Ovary (tissue), 10 donors: ENCODE measurements at places on chromosomes 1 and 21. TPM values are rescaled to one million over a fixed set of nuclear protein-coding genes. Genes with fewer than 3 reads are reported as not detected.

Gene PODN
- 203 TPM for polyA plus RNA-seq

Gene RIIAD1
- not detected for polyA plus RNA-seq

Gene TMEM82
- polyA plus RNA-seq, result not detected

DNA sequence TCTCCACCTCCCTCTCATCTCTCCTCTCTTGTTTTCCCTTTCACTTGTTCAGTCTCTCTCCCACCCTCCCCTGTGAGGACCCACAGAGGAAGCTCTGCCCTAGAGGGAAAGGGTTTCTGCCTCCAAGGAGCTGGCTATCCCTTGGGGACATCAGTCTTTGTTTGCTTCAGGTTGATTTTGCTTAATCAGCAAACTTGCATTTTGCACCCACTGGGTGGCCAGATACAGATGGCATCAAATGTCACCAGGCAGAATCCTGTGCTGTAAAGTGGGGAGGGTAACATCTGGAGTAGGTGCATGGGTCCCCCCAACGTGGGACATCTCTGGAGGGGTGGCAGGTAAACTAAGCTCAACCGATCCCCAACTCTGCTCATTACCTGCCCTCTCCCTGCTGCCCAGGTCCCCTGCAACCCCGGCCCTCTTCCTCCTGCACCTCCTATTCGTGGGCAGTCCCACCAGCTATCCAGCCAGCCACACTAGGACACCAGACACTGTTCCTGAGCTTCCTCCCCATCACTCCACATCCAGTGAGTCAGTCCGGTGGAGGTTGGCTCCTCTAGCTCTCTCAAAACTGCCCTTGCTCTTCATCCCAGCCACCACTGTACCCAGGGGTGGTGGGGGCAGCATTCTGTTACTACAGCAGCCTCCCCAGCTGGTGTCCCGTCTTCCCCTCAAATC lies 123.3 kb downstream of the KCNN3 start:
- H3K27ac ChIP-seq, result no peak overlapping the region
- H3K27me3 ChIP-seq, result no peaks in the 10 kb centered on the region
- no peak overlapping the region for H3K4me3 ChIP-seq

Gene OR2L13
- polyA plus RNA-seq, result 0.04 TPM

- no peak overlapping the region for H3K27ac ChIP-seq
- H3K36me3 ChIP-seq, result no peaks in the 10 kb centered on the region
- peaks cover 2% of the 10 kb centered on the region for H3K4me1 ChIP-seq
- DNase-seq, result no peak
- H3K27me3 ChIP-seq, result no peaks in the 10 kb centered on the region
- H3K4me3 ChIP-seq, result peak overlapping the region; percentile 43
Observed at GRCh38 chr1:153260585-153261280, 1.2 kb downstream of the LORICRIN start.

DNA sequence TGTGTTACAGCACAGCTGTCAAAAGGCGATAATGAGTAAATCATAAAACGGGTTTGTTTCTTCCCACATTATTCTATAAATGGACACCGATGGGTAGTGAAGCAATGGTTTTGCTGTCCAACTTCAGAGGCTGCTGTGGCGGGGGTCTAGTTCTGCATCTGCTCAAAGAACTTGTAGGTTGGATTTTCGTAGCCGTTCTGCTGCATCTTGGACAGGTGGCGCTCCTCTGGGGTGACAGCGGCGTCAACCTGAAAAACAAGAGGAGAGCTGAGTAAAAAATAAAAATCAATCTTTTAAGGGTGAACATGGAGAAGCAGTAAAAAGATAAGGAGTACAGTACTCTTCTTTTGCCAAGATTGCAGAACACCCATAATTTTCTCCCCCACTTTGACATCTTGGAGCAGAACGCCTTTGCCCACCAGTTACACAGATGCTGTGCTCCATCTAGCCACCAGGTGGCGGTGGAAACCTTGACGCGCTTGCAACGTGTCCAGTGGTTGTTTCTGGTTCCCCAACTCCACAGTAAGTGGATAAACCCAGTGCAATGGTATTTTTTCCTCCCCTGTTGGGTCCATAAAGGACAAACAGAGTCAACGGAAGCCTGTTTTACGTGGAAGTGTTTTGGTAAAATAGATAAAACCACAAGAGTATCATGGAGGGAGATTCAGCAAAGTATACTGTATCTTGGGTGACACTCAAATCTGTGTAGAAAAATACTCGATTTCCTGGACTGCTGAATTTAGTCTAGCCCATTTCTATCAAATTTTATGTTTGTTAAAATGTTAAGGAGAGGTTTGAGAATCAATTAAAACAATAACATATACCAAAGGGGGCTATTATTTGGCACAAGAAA lies 147.0 kb downstream of the GABPA start:
- no peaks in the 10 kb centered on the region for H3K27me3 ChIP-seq

DNA sequence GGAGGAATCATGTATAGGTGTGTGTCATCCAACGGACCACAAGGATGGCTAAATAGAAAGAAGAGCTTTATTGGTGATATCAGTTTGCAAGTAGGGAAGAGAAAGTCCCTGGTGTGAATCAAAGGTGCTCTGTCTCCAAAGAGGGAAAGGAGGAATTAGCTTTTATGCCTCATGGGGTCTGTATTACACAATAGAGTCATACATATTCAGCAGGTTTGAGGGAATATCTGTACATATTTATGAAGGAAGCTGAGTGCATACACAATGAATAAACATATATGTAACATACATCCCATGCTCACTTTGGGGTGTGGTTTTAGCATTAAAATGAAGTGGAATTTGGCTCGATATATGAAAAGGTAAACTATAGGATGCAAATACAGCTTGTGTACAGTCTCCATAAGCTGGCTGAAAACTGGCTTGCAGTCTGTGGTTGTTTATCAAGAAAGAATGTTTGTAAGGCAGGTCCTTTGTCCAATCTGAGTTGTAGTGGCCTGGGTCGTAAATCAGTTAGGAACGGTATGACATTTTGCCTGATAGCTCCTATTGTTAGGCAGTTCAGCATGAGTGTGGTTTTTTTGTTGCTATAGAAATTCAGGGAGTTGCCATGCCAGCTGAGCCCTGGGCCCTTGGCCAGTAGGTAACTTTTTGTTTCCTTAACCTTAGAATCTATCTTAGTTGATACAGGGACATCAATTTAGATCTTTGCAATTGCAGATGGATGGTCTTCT lies 198.0 kb upstream of the ZP4 start:
- no peak overlapping the region for H3K27ac ChIP-seq
- no peak overlapping the region for H3K4me3 ChIP-seq
- H3K27me3 ChIP-seq, result no peaks in the 10 kb centered on the region
- no peaks in the 10 kb centered on the region for H3K4me1 ChIP-seq

DNA sequence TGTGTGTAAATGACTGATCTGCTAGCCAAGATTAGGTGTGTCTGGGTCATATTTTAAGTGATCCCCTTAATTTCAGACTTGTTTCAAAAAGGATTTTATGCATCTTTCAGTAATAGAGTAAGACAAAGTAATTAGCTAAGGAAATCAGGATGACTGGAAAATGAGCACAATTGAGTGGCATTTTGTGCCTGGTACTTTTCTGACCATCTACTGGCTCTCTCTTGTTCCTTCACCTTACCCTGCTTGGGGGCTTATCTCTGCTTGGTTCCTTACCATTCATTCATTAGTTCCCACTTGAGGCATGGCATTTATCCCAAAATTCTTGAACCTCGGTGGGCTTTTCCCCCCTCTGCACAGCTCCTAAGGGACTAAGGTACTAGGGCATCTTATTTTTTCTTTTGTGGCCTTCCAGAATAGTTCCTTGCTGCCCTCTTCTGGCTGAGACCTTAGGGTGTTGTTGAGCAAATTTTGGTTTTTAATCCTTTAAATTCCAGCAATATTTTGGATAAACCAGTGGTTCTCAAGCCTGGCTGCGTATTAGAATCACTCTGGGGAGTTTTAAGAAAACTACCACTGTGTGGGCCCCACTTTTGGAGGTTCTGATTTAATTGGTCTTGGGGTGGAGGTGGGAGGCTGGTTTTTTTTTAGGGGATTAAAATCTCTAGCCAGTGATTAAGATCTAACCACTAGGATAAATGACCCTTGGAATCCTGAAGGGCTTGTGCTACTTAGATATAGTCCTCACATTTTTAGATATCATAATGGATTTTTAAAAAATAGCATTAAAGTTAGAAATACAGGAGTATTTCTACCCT lies 50.8 kb downstream of the HS2ST1 start:
- H3K4me1 ChIP-seq, result no peaks in the 10 kb centered on the region
- no peak overlapping the region for H3K4me3 ChIP-seq
- no peaks in the 10 kb centered on the region for H3K27me3 ChIP-seq
- no peak for DNase-seq
- H3K27ac ChIP-seq, result no peak overlapping the region
- H3K36me3 ChIP-seq, result no peaks in the 10 kb centered on the region

- DNase-seq, result no peak
- no peaks in the 10 kb centered on the region for H3K4me1 ChIP-seq
- H3K4me3 ChIP-seq, result no peak overlapping the region
- H3K36me3 ChIP-seq, result no peaks in the 10 kb centered on the region
- no peak overlapping the region for H3K27ac ChIP-seq
Observed at GRCh38 chr1:76585980-76586674, 281.2 kb upstream of the ST6GALNAC5 start.

DNA sequence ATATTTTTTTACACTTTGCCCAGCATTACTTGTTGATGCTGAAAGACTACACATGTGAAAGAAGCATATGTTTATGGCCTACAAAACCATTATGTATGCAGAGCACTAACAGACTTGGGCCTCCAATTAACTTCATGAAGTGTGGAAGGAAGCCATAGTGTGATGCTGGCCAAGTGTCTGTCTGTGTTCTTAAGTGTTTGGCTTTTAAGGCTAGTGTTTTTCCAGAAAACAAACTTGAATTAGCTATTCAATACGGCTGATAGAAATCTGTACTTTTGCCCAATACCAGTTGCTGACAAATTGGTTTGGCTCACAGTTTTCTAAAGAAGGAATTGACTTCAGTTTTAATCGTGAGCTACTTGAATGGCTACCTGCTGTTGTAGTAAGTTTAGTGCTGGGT lies 136.1 kb downstream of the ADGRL2 start:
- no peak for DNase-seq

DNA sequence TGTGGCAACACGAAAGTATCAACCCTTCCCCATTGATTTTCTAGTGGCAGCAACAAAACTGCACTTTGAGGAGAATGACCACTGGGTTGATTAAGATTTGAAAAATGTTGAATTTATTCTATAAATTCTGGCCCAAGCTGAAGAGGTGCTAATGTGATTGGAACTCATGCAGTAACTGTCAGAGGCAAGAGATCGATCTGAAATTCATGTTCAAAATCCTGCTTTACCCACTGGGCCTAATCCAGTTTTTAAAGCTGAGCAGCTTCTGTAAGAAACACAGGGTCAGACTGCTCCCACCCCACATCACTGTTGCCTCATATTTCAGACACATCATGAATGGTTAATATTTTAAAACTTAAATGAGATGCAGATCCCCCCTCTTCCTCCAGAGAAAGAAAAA lies 617.5 kb upstream of the BEND5 start:
- no peak overlapping the region for H3K4me3 ChIP-seq
- no peak for DNase-seq
- H3K27me3 ChIP-seq, result no peaks in the 10 kb centered on the region
- H3K4me1 ChIP-seq, result no peaks in the 10 kb centered on the region

- no peaks in the 10 kb centered on the region for H3K36me3 ChIP-seq
- DNase-seq, result no peak
- no peaks in the 10 kb centered on the region for H3K27me3 ChIP-seq
Observed at GRCh38 chr1:37755951-37756560, 8.9 kb downstream of the EPHA10 start.
